Calu3 (cell line): ENCODE measurements at places on chromosomes 1 and 21.
A peak's percentile ranks its signal among the peaks of the same experiment; 100 is the strongest.

DNA sequence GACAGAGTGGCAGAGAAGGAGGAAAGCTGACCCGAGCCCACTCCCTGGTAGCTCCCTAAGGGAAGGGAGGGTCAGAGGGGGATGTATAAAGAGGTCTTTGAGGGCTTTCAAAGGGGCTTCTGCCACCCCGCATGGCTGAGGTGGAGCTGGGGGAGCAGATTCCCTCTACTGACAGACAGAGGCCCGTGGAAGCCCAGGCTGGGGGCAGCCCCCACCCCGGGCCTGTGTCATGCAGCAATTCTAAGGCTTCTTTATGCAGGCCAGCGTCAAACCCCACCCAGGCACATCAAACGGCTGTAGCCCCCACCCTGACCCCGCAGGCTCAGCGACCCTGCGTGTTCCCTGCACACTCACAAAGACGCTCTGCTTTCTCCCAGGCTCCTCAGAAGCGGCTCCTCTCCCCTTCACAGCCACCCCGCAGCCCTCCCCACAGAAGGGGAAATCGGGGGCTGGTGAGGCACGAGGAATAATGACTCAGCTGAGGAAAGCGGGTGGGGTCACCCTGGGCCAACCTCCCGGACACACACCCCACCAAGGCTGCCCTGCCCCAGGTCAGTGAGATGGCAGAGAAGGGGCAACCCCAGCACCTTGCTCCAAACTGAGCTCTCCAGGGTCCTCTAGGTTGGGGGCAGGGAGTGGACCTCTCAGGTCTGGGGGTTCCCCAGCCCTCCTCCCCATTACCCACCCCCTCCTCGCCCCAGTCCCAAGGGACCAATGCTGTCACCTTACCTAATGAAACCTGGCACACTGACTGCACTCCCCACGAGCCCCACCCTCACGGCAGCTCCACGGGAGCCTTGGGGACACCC, 10.8 kb downstream of the SLC45A3 start:
- no peak for DNase-seq

GRCh38 chr1:244187310-244187709, 136.2 kb downstream of the ZBTB18 start:
- no peak for DNase-seq

GRCh38 chr21:31124010-31124409, 85.7 kb upstream of the KRTAP19-8 start:
- DNase-seq = no peak

- DNase-seq = peak; percentile 78
Measured at GRCh38 chr1:144551543-144552424, 40.9 kb upstream of the PPIAL4F start.

DNA sequence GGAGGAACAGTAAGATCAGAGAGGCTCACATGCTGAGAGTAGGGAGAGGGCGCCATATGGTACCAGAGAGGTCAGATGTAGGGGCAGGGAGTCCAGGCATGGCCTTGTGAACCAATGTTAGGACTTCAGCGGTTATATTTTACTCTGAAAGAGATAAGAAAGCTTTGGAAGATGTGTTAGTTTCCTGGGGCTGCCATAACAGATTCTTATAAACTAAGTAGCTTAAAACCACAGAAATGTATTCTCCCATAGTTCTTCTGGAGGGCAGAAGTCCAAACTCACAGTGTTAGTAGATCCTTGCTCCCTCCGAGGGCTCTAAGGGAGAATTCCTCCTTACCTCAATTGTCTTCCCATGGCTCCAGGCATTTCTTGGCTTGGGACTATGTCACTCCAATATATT, 502.5 kb upstream of the ADGRL2 start:
- DNase-seq = no peak

GRCh38 chr1:27570356-27570755, 33.6 kb downstream of the AHDC1 start:
- no peak for DNase-seq

DNA sequence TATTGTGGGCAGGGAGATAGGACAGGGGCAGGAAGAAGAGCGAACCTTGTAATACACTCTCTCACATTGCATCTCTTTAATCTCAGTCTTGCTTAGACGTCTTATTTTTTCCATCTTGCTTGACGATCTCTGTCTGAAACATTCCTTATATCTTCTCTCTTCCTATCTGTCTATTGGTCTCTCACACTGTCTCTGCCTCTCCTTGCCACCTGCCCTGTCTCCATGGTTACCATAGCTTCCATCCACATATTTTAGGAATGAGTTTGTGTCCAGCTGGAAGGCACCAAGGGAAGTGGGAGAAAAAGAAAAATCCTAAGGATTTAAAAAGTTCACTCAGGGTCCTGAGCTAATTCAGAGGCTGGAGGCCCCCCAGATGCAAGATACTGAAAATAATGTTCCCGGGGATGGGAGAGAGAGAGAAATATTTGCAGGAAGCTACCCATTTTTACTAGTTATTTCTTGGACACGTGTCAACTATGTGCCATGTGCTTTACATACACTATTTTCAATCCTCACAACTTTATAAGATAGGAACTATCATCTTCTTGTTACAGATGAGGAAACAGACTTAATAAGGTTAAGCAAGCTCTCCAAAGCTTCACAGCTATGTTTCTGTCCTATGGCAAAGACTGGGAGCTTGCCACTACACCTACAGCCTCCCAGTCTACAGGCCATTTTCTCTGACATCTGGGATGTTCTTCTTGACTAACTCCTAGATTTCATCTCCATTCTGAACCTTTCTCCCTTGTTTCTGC, 933 bp downstream of the ANKRD34A start:
- no peak for DNase-seq

GRCh38 chr1:224096773-224097172, 17.1 kb upstream of the FBXO28 start:
- DNase-seq = no peak

GRCh38 chr1:230401763-230402294, 24.3 kb downstream of the PGBD5 start:
- no peak for DNase-seq

DNA sequence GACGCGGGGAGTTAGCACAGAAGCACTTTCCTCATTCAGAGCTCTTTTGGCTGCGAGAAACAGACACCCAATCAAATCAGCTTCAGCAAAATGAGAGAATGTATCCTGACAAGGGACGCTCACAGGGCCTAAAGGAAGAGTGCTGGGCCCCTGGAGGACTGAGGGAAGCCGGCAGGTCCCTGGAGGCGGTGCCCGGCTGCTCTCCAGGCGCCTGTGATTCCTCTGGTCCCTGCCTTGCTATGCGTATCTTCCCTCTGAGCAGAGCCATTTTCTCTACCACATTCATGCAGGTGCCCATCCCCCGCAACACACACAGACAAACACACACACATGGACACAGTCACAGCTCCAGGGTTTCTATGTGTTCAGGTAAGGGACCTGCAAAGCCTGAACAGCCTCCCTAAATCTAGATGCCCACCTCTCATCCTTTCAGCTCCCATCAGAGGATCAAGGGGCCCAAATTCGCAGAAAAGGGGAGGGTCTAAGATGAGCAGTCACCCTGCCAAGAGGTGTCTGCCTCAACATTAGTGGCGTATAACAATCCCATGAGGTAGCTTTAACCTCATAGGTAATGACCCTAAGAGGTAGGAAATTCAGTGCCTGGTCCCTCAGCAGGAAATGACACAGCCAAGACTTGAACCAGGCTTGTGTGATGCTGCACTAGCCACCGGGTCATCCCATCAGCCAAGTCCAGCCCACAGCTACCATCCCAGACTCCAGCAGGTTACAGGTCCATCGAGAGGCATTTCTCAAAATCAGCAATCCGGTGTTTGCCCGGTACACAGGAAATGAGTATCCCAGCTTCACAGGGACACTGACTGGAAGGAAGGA, 29.0 kb downstream of the PTAFR start:
- DNase-seq = no peak

GRCh38 chr1:224867715-224868114, 61.8 kb upstream of the DNAH14 start:
- DNase-seq = no peak

DNA sequence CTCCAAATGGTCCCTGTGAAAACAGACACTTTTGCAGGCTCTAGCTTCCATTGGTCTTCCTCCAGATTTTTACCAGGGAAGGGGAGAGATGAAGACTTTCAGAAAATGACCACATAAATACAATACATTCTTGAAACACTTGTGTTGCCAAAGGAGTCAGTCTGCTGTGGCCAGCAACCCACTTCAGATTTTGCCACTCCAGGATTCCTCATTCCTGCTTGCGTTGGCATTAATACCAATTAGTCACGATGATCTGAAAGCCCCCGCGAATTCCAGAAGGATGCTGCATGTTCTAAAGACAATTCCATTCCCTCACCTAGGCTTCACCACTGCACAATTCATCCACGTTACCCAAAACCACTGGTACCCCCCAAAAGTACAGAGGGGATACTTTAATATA, 7.9 kb upstream of the BACE2 start:
- DNase-seq = no peak

- DNase-seq = peak; percentile 14
Measured at GRCh38 chr1:53266038-53266437, 27.7 kb upstream of the MAGOH start.

GRCh38 chr1:34828611-34829010, 30.9 kb downstream of the SMIM12 start:
- no peak for DNase-seq

DNA sequence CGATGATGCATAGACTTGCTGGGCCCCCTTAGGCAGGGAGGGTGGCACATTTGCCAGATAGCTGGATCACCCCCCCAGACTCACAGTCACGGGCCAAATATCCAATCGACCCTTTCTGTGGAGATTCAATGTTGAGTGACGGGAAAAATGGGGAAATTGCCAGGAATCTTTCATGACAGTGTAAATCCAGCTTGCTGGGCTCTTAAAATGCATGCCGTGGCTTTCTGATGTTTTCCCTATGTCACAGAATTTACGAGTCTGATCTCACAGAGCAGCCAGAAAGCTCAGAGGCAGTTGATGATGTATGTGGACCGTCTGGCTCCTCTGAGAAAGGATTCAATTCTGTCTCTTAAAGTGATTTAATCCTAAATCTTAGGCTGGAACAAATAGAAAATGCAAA, 150.1 kb upstream of the ZNF644 start:
- DNase-seq = no peak

DNA sequence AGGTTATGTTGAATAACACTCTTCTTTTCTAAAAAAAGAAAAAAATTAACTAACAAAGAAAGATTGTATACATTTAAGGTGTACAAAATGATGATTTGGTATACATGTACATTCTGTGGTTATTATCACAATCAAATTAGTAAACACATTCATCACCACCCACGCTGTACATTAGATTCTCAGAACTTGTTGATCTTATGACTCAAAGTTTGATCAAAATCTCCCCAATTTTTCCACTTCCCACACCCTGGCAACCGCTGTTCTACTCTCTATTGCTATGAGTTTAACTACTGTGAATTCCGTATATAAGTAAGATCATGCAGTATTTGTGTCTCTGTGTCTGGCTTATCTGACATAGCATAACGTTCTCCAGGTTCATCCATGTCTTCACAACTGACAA, 469.5 kb upstream of the CHRM3 start:
- no peak for DNase-seq

GRCh38 chr1:22710701-22711049, at the start of gene EPHB2:
Gene EPHB2 (plus strand): TSS chr1:22710839. CDS start chr1:22710983, 144 bp downstream.
- peak; percentile 46 for DNase-seq

DNA sequence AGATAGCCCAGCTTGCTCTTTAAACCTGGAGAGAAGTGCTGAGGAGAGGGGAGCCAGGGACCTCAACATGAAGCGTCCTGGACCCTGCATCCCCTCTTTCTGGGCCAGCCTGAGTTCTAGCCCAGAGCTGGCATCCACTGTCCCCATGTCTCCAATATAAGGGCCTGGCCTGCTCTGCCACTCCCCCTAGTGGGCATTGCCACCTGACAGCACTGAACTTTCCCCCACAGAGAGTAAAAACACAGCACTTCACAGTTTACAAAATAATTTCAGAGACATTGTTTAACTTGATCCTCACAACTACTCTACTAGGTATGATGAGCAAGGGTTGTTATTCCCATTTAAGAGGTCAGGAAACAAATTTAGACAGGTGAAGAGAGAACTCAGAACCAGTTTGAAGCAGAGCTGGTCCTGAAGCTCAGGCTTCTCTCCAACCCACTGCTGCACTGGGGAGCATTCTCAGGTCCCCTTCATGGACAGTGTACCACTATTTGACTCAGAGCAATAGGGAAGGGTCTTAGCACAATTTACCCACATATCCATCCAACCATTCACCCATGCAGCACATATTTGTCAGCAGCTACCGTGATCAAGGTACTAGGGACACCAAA, 151.2 kb downstream of the DMRTA2 start:
- peak; percentile 65 for DNase-seq

GRCh38 chr21:21309510-21309909, 311.3 kb downstream of the NCAM2 start:
- no peak for DNase-seq

GRCh38 chr1:61864489-61864888, 122.2 kb downstream of the PATJ start:
- DNase-seq = no peak
